ENCODE measurements at places on chromosomes 3 and 15. TPM values are rescaled to one million over a fixed set of nuclear protein-coding genes. Genes with fewer than 3 reads are reported as not detected.

CCDC80 gene
- 37.7 TPM for total RNA-seq

TMEM45A gene
- 1.9 TPM for total RNA-seq

KLHL6 gene
- total RNA-seq: not detected

CPNE4 gene
- total RNA-seq: 5.7 TPM

GOLGA8N gene
- 1.2 TPM for total RNA-seq

STRIT1 gene
- not detected for total RNA-seq

IMPG2 gene
- not detected for total RNA-seq
